COLO829 (cell line): ENCODE measurements at places on chromosomes 6 and 20.

- DNase-seq: peak; percentile 51
Observed at GRCh38 chr6:165883851-165884640, 221.0 kb upstream of the PDE10A start.

GRCh38 chr20:18901980-18902737 is 88.6 kb downstream of the SCP2D1 start:
- DNase-seq: no peak

DNA sequence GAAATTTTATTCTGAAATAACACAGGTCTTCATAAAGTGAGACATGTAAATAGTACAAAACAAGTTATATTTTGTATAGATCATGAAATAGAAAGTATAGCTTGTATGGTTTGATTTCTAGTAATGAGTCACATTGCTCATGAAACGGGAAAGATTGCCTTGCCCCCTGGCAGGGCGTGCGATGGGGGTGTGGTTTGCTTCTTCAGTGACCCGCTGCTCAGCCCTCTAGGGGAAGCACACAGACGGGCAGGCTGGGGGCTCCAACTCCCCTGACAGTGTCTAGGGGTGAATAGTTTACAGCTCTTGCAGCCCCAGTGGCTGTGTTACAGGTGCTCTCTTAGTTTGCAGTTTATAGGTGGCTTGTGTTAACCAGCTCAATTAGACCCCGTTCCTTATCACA is 170.5 kb upstream of the RGS17 start:
- DNase-seq: no peak

- no peak for DNase-seq
Observed at GRCh38 chr20:32532246-32532645, 52.9 kb downstream of the NOL4L start.

GRCh38 chr6:24919056-24919892 is 16.5 kb downstream of the RIPOR2 start:
- DNase-seq: no peak

DNA sequence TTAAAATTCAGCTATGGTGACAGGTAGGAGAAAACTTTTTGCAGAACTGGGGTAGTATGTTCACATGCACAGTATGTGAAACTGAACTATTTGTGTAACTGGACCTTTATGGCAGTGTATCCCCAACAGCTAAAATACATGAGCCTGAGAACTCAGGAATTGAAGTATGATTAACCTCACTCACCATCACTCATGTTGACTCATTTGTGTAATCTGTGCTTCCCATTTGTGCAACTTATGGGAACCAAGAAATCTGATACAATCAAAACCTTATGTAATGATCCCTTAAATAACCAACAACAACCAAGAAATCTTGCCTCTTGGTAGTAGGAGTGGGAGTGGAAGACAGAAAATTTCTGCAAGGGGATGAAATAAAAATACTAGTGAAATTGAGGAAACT is 674.9 kb downstream of the HDGFL1 start:
- no peak for DNase-seq

DNA sequence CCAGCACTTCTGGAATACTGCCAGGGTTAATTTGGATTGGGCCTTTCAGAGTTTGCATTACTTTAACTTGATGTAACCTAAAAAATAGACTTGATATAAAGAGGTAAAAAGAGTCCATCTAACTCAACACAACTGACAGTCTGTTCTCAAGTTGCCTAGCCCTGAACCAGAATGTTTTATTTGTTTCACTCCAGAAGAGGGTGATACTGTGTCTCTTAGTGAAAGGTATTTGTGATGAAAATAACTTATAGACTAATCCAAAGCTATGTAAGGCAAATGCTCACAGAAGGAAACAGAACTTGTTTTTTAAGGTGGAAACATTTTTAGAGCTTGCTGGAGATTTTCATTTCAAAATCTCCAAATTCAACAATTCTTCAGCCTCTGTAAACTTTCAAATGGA is 469.1 kb upstream of the RUNX2 start:
- DNase-seq: peak; percentile 27

- peak; percentile 5 for DNase-seq
Observed at GRCh38 chr6:62283796-62284411, 2.1 kb downstream of the KHDRBS2 start.

DNA sequence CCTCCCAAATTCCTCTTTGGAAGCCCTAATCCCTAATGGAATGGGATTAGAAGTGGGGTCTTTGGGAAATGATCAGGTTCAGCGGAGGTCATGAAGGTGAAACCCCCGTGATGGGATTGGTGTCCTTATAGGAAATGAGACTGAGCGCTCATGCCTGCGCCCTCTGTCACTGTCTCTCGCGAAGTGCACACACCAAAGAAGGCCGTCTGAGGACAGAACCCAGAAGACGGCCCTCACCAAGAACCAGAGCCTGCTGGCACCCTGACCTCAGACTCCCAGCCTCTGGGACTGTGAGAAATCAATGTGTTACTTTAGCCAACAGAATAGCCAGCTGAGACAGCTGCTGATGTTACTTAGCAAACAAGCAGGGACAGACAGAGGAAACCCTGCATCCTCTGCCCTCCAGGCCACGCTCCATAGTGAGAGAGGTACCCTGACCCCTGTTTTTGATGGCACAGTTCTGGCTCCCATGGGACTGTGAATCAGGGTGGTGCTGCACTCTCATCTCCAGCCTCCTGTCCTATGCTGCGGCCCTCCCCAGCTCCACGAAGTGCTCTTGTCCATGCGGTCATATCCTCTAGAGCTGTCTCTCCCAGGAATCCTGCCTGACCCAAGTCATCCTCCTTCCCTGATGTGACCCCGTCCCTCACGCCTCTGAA is 369.3 kb downstream of the ZFAND3 start:
- DNase-seq: no peak

DNA sequence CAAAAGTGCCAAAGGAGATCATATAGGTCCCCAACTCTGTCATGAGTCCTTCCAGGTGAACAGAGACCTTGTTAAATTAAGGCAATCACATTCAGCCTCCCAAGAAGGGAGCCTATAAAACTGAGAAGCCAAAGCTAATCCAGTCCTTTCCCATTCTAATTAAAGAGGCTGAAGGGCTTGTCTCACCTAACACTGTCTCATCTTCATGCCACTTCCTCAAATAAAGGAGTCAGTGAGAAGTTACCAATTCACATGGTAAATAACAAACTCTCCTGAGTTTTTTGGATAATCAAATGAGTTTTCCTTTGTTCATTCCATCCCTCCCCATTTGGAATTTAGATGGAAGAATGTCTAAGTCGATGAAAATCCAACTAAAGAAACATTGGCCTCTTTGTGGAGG is 242.8 kb downstream of the UST start:
- no peak for DNase-seq

GRCh38 chr20:44392776-44393607 is 37.5 kb downstream of the HNF4A start:
- DNase-seq: no peak
